ENCODE measurements at places on chromosomes 3 and 15.
A peak's percentile ranks its signal among the peaks of the same experiment; 100 is the strongest.

DNA sequence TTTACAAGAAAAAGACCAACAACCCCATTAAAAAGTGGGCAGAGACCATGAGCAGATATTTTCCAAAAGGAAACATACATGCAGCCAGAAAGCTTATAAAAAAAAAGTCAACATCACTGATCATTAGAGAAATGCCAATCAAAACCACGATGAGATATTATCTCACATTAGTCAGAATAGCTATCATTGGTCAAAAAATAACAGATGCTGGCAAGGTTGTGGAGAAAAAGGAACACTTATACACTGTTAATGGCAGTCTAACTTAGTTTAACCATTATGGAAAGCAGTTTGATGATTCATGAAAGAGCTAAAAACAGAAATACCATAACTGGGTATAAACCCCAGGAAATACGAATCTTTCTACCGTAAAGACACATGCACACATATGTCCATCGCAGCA, 76.3 kb downstream of the SUCNR1 start:
- no peak for DNase-seq

DNA sequence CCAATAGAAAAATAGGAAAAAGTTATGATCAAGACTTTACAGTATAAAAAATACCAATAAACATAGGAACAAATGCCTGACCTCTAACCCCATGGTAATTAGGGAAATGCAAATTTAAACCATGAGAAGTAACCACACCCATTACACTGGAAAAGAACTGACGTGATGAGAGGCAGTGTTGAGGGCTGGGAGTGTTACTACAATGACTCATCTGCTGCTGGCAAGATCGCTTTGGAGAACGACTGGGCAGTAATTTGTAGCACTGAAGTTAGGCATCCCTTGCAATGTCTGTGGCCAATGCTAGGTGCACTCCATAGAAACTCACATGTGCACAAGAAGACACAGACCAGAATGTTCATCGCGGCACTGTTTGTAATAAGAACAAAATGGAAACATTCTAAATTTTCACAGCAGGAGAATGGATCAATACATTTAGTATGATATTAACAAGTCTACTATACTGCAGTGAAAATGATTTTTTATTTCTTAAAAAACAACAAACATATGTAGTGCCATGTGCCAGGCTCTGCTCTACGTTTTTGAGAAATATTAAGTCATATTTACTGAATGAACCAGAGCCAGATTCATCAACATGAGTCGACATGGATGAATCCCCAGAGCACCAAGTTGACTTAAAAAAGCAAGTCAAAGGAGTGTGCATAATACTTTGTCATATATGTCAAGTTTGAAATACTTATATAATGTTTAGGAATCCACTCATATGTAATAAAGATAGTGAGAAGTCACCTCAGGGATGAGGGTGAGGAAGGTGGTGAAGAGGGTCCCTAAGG, 37.6 kb upstream of the EPHB3 start:
- peak; percentile 63 for DNase-seq

- no peak for DNase-seq
Measured at GRCh38 chr3:38755130-38755529, 60.9 kb downstream of the SCN10A start.

DNA sequence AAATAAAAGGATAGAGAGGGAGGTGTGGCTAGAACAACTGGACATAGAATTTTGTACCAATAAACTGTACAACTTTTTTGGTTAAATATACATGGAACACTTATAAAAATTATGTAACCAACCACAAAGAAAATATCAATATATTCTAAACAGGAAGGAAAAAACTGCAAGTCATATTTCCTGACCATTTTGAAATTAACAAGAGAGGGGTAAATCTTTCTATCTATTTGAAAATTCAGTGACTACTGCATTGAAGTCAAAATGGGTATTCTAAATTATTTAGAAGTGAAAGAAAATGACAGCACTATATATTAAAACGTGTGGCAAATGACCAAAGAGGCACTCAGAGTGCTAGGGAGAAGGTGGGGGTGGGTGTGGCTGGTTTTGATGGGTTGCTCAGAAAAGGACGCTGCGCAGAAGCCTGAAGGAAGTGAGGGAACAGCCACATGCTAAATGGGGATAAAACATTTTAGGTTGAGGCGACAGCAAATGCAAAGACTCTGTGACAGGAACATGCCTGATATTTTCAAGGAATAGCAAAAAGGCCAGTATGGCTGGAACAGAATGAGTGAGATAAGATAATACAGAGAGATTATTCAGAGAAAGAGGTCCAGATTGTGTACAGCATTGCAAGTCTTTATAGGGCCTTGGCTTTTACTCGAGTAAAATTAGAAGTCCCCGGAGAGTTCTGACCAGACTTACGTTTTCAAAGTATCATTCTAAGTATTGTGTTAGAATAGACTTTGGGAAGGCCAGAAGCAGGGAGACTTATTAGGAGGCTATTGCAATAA, 41.1 kb downstream of the ERICH6 start:
- DNase-seq: no peak

DNA sequence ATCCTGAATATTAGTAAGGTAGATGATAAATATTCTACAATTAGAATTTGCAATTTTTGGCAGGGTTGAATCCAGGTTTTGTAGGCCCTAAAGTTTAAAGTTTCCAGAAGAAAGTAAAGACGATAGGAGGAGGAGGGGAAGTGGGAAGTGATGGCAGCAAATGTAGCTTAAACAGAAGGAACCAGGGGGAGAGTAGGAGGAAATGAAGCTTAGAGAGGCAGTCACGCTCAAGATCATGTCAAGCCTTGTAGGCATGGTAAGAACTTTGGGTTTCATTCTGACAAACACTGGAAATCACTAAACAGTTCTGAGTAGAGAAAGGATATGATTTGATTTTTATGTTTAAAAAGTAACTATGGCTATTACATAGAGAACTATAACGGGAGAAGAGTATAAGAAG, 63.9 kb downstream of the NR2E3 start:
- DNase-seq: no peak

- no peak for DNase-seq
Measured at GRCh38 chr3:1456781-1457311, 364.0 kb downstream of the CNTN6 start.

DNA sequence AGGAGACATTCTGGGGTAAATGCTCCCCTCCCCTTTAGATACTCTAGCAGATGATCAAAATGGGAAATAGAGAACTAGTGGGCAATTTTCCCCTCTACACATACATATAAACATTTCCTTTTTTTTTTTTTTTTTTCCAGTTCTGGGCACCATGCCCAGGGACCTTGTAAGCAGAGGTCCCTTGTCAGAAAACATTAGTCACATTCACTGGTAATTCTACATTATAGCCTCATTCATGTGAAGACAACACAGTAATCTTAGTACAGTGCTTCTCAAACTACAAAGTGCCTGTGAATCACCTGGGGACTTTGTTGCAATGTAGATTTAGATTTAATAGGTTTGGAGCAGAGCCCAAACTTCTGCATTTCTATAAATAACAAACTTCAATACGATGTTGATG, 60.1 kb upstream of the ACTC1 start:
- peak; percentile 15 for DNase-seq

GRCh38 chr3:66075281-66075680, 36.6 kb upstream of the MAGI1 start:
- no peak for DNase-seq

GRCh38 chr3:71226565-71227269, 356.8 kb downstream of the FOXP1 start:
- peak; percentile 62 for DNase-seq

DNA sequence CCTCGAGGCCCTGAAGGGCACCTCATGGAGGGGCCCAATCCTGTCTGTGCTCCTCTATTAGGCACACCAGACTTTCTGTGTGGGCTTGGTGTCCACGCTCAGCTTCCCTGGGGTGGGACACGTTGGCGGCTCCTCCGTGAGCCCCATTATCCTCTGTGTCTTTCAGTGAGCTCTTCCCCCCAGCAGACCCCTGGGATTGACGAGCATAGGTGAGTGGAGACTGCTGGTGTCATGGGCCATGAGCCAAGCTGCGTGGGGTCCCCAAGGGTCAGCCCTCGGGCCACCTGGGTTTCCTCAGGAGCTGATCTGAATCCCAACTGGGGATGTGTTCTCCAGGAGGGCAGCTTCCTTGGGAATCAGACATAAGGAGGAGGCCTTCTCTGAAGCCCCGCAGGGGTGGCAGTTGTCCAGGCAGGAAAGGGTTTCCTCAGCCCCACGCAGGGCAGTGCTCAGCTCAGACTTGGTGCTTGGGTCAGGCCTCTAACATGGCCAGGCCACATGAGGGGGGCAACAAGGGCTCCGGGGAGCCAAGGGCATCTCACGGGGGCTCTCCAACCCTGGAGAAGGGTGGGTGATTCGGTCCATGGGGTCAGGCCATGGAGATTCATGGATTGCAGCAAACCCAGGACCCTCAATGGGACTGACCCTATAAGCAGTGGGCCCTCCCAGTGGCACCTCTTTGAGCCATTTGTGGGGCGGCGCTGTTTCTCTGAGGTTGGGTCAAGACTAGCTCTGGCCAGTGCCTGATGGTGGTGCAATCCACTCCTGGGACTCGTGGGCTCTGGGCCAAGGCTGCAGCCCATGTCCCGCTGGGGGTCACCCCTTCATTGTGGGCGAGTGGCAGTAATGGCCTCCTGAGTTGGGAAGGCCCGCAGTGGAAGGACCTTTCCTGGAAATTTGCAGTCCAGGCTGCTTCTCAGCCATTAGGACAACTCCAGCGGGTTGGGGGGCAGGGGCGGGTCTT, 222.5 kb downstream of the SNRPN start:
- no peak for DNase-seq

DNA sequence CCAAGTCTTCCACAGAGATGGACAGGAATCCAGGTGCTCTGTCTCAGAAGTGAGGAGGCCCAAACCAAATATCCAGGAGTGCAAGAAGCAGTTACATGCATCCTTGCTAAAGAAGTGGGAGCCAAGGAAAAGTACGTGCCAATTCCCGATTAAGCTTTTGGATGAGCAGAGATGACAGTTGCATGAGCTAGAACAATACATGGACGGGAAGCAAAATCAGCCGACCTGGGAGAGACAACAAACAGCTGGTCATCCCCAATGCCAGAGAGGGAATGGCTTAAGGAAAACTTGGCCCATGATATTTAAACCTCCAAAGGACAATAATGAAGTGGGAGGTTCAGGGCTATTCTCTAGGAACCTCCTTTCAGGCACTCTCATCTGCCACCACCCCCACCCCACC, 86.0 kb upstream of the ABHD17C start:
- no peak for DNase-seq

- DNase-seq: no peak
Measured at GRCh38 chr3:96865605-96866004, 51.2 kb downstream of the EPHA6 start.

DNA sequence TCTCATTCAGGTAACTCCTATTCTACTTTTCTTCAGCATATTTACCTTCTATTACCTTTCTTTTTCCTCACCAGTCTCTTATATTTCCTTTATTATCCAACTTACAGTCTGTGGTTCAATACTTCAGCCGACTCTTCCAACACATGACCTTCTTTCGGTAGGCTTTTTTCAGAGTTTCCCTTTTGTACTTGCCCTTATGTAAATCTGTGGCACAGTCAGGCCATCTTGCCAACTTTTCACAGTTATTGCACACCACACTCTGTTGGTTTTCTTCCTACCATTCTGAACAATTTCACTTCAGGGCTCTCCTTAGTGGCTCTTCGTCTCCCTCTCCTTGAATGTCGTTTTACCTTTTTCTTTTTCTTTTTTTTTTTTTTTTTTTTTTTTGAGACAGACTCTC, 427.8 kb downstream of the LPP start:
- no peak for DNase-seq

- DNase-seq: no peak
Measured at GRCh38 chr3:150220041-150220440, 188.1 kb upstream of the TSC22D2 start.

GRCh38 chr3:13277196-13277813, 142.8 kb downstream of the NUP210 start:
- DNase-seq: no peak

- DNase-seq: peak; percentile 2
Measured at GRCh38 chr15:38042707-38043445, 108.4 kb downstream of the TMCO5A start.

DNA sequence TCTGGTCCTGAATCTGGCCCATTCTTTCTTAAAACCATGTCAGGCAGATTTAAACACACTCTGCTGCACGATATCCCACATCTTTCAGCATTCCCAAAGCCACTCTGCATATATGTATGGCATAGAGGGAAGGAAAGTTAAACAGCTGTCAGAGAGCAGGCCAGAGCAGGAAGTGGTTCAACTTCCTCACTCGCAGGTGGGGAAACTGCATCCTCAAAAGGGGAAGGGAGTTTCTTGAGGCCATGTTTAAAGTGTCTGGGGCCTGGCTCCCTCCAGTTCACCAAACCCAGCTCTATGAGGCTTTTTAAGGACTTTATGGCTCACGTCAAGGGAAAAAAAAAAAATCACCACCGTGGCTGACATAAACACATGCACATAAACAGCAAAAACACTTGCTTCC, 123.1 kb downstream of the OPA1 start:
- no peak for DNase-seq

DNA sequence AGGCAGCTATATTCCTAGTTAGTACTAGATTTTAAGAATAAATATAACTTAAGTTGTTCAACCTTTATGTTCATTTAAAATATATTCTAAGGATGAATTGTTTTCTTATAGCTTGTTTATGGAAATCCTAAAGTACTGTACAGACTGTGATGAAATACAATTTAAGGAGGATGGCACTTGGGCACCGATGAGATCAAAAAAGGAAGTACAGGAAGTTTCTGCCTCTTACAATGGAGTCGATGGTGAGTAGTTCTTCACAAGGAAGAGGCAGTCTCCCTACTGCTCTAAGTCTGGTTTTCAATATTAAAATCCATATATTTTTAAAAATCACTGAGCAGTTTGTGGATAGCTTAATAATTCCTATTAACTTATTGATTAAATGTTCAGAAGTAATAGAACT, 29.6 kb downstream of the CALML4 start:
- peak; percentile 28 for DNase-seq

GRCh38 chr3:8824238-8824637, 54.8 kb upstream of the OXTR start:
- DNase-seq: no peak

DNA sequence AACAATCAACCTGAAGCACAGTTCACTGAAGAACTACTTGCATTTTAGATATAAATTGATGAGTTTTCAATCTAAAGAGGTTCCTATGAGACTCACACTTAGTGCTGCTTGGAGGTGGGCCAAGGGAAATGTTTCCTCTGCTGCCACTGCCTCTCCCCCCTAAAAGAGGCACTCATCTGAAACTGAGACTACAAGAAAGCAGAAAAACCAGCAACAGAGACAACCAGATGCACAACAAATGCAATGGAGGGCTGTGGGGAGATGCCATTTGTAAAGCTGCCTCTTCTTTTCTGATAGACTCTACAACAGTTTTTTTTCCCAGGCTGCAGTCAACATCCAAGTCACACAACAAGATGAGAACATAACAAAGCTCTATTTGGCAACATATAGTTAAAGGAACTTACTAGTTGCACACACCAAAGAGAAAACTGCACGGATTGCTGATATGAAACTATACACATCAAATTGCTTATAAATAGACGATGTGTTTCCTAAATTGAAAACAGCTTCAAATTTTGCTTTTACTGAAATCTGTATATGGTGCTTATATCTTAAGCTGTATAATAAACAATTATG, 11.0 kb downstream of the TSPAN3 start:
- no peak for DNase-seq
